DMS153 (cell line): ENCODE measurements at places on chromosomes 2 and 18.
A peak's percentile ranks its signal among the peaks of the same experiment; 100 is the strongest.

DNA sequence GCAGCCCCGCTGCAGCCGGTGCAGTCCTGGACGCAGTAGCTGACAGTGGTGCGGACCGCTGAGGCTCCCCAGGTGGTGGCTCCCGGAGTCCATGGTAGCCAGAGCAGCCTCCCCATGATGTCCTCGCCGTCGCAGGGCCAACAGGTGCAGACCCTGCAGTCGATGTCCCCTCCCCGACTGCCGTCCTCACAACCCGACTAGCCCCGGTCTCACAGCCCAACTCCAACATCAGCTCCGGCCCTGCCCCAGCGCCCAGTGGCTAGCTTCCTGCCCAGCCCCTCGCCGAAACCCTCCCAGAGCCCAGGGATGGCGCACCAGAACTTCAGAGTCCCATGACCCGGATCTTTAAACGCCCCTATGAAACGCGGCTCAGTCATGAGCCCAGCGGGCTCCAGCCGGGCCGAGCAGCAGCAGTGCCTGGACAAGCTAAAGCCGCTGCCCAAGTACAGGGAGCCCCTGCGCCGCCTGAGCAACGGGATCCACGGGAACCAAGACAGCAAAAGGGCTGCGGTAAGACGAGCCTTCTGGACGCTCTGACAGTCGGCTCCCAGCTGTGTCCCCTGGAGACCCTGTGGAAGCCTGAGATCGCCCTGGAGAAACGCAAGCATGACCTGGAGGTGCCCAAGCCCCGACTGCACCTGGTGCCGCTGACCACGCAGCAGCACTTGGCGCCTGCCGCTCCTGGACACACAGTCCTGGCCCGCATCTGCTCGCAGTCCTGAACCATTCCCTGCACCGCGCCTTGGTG is 53.8 kb upstream of the TUBA3E start:
- no peak for DNase-seq

DNA sequence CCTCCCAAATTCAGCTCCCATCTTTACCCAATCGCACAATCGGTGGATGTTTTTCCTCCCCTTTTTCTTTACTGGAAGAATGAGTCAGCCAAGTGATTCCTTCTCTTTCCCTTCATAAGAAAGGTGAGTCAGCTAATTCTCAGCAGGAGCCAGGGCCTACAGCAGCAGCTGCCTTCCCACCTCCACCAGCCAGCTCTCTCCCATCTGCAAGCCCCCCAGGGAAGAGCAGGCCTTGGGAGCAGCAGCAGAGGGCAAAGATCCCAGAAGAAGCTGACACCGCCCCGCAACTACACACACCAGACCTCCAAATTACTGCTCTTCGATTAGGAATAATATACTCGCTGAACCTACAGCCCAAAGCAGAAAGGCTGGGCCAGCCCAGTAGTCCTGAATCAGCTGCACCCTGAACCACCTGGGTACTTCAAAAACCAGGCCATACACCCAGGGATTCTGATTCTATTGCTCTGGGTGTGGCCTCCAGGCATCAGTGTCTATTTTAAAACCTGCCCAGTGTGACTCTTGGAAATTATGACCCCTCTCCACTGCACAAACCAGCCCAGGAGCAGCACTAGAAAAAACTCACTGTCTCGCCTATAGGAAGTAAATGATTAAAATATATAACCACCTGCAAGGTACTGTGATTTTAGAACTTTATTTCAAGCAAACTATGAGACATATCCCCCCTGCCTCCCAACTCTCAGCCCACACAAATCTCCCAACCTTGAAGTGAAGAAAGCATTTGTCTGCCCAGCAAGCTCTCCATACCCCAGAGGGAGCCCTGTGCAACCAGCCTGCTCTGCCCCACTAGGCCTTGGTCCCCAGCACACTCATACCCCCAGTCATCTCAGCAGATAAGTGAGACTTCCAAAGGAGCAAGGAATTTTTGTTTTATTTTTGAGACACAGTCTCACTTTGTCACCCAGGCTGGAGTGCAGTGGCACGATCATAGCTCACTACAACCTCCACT is 7.3 kb downstream of the SFXN5 start:
- DNase-seq, result peak; percentile 6

DNA sequence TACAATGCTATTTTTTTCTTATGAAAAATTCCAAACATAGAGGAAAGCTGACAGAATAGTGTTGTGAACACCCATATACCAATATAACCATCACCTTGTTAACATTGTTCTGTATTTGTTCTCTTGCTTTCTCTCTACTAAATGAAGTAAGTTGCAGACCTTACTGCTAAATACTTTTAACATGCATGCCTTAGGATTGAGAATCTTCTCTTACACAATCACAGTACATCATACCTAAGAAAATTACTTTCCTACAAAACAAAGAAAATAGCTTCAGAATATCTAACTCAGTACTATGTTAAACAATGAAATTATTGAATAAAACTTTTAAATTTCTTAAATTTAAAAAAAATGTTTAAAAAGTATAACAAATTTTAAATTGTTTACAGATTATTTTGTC is 136.5 kb downstream of the UBR3 start:
- DNase-seq, result no peak

DNA sequence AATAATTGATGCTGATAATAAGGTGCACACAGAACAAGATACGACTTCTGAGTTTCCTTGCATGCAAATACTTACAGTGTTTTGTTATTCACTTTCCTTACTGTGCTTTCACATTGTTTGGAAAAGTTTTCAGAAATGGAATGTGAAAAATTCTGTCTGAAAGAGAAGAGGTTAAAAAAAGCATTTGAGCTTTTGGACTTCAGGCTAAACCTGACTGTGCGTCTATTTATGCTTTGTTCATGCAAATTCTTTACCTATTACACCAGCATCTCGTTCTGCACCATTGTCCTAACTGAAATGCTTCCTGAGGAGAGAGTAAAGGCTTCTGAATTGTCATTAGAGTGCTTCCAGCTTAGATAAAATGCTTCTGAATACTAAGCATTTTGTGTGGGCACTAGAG is 61.4 kb downstream of the LHCGR start:
- no peak for DNase-seq

DNA sequence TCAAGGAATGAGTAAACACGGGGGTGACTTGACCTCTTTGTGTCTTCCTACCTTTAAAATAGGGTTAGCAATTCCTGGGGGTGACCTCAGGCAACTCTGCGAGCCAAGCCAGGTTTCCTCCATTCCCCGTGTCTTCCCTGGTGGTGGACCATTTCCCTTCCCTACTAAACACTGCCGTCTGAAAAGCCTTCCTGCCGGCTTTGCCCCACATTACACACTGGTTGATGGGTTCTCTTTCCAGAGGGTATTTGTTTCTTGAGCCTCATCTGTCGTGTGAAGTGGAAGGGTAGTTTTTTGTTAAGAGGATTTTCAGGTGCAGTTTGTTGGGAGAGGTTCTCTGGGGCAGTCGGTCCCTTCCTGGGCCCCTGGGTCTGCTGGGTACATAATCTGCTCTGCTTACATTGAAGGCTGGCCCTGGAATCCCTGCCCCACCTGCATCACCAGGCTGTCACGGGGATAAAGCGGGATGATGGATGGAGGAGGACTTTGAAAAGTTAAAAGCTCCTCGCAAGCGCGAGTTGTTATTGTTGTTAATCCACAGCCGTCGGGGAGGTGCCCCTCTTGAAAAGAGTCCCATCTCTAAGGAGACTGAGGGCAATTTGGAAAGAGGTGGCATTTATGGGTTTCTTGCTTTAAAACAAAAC is 175.4 kb upstream of the SPRED2 start:
- DNase-seq, result no peak

DNA sequence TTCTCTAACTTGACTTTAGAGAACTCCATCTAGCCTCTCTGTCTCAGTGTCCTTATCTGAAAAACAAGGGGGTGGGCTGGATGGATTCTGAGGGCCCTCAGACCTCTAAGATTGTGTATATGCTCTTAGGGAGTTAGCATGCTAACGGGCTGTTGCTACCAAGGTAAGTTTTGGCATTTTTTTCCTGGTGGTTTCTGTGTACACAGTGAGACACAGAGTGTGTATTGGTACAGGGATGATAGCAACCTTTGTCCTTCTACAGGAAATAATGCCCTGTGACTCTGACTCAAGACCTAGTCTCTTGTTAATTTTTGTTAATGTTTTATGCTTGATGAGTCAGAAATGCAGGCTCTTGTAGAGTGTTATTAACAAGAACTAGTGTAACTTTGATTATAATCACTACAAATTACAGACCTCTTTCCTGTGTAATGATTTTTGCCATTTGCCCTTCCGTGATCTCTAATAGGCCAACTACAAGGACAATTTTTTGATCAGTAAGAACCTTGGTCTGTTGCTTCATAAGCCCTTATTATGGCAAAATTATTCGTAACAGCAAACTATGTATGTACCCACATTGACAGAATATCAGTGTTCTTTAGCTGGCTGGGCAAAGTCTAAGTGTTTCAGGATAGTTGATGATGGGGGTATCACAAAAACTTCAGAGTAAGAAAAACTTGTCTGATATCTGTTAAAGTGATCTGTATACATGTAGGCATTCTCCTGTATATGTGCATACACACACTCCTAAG is 89.7 kb downstream of the SPTBN1 start:
- peak; percentile 54 for DNase-seq

DNA sequence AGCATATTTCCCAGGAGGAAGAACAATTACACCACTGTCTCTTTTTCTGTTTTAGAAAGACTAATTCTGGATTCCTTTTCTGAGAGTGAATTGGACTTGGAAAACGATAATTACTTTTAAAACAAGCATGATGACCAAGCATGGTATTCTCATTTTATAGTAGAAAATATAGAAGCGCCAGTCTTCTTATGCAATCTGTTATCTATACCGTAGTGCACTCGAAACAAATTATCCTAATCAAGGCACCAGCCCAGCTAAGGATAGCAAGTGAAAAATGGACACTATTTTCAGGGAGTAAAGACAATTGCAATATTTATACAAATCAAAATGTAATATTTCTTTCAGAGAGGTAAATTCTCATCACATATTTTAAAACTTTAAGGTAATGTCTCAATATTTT is 892.1 kb upstream of the POU3F3 start:
- no peak for DNase-seq

DNA sequence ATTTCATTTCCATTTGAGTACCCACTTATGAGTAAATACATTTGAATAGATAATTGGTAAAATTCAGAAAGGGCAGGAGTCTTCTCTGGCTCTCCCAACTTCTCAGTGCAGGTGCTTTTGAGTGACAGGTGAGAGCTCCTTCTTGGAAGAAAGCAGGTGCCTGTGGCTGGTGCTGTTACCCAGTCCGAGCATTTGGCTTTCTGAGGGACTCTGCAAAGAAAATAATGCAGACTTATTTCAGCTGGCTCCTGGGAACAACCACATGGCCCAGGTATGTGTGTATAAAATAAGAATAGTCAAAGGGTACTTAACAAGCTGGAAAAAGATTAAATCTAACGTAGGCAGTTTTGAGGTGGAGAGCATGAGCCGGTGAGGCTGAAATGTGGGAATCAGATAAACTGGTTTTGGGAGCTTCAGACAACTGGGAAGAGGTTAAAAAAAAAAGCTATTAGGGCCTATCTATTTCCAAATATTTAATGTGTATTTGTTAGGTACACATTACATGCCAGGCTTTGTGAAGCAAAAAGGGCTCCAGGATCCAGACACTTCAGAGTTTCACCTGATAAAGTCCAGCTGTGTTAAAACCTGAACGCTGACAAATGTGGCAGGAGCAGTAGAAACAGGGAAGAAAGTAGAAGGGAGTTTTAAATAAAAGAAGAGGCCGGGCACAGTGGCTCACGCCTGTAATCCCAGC is 20.6 kb downstream of the ZNF236 start:
- DNase-seq, result no peak

DNA sequence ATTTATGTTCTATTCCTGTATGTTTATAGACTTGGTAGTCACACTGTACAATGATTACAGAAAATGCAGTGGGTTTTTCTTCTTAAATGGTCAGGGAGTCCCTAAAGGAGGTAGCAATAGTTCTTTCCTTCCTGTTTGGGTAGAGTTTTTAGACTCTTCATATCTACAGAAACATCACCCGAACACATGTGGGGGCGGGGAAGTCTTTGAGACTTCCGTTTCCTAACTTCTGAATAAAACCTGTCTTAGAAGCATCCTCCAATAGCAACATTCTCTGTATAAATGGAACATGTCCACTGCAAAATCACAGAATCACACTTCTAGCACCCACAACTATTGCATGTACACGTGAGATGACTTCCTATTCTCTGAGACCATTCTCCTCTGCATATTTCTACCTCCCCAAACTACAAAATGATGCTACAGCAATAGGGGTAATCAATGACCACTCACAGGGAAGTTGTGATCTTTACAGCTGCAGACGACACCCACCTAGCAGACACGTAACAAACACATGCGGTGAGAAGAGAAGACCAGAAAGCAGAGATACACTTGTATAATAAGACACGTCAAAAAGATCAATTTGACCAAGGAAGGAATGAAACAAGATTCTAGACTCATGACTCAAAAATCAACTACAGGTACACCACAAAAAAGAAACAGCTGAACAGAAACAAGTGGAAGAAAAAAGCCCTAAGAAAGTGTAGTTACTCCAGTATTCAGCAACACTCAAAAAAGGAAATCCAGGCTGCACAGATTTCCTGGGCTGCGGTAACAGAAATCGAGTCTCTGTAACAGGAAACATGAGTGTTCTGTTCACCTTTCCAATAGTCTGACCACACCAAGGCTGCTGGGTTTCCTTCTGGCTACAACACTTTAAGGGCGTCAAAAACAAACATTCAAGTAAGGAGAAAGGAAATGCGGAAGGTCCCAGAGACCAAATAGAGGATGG is 120.4 kb downstream of the ZNF516 start:
- DNase-seq, result no peak

- DNase-seq, result no peak
Observed at GRCh38 chr2:133077269-133077822, 407.3 kb upstream of the LYPD1 start.

- no peak for DNase-seq
Observed at GRCh38 chr2:218081063-218081462, 12.0 kb downstream of the RUFY4 start.
